ENCODE measurements at places on chromosomes 6 and 20. TPM values are rescaled to one million over a fixed set of nuclear protein-coding genes. Genes with fewer than 3 reads are reported as not detected.

Gene TBX18
- total RNA-seq, result 9.8 TPM

DNA sequence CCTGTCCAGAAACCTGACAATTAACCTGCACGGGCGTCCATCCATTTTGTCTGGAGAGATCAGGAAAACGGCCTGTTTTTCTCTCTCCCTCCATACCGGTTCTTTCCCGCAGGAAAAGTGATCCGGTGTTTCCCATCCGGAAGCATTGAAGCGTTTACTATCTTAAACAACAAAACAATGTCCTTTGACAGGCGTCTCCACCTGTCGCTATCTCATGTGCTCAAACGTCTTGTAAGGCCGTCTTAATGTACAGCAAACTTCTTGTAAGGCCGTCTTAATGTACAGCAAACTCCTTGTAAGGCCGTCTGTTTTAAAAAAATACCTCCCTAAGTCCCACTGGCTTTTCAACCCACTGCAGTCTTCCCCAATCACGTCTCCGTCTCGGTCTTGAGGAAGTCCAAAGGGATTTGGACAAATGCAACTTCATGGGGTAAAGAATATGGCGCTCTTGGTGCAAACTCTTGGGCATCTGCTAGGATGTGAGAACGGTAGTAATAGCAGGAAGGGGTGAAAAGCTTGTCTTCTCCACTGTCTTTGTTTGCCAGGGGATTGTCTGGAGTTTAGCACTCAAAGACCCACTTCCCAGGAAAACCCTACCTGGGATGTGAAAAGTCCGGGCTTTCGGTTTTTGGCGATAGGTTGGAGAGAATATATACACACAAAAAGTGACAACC, 29.9 kb upstream of the TRIM27 start:
- H3K27me3 ChIP-seq, result no peaks in the 10 kb centered on the region
- no peaks in the 10 kb centered on the region for H3K36me3 ChIP-seq
- peak overlapping the region; percentile 18 for H3K4me3 ChIP-seq
- DNase-seq, result no peak
- H3K4me1 ChIP-seq, result peaks cover 9% of the 10 kb centered on the region

Gene SNAP25
- total RNA-seq, result 5.6 TPM

Gene ATP9A
- total RNA-seq, result 35.8 TPM

DNA sequence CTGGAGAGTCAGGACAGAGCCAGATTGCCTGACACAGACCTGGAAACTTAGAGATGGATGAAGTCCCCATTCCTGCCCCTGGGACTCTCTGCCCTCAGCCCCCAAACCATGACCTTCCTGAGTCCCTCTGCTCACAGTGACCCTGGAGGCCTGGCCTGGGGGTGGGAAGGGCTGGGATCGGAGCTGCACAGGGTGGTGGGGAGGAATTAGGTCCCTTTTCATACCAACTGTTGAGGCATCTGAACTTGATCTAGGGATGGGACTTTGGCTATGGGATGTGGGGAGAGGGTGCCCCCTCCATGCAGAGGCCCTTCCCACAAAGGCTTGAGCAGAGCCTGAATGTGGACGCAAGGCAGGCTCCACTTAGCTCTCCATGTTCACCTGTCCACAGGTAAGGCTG, 144.1 kb downstream of the MRPL14 start:
- H3K4me3 ChIP-seq, result no peak overlapping the region
- no peak for DNase-seq
- H3K27ac ChIP-seq, result no peak overlapping the region
- no peaks in the 10 kb centered on the region for H3K4me1 ChIP-seq
- no peaks in the 10 kb centered on the region for H3K36me3 ChIP-seq

DNA sequence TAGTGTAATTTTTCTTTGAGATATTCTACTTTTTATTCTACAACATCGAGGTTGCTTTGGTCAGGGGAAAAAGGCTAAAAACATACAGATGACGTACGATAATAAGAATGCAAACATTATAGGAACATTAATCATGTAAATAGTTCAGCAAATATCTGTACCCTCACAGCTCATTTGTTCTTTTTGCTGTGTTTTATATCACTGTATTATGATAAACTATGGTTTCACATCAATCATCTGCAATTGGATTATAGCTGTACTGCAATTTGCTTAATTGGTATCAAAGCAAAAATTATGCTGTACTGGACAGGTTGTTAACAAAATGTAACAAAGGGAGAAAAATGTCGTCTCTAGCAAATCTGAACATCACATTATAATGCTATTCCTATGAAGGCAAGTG, 597.1 kb downstream of the EPHA7 start:
- no peaks in the 10 kb centered on the region for H3K27me3 ChIP-seq
- no peak overlapping the region for H3K4me3 ChIP-seq
- DNase-seq, result no peak
- H3K4me1 ChIP-seq, result no peaks in the 10 kb centered on the region
- H3K36me3 ChIP-seq, result no peaks in the 10 kb centered on the region
- no peak overlapping the region for H3K27ac ChIP-seq

Gene HLA-DOB
- 2.7 TPM for total RNA-seq

DNA sequence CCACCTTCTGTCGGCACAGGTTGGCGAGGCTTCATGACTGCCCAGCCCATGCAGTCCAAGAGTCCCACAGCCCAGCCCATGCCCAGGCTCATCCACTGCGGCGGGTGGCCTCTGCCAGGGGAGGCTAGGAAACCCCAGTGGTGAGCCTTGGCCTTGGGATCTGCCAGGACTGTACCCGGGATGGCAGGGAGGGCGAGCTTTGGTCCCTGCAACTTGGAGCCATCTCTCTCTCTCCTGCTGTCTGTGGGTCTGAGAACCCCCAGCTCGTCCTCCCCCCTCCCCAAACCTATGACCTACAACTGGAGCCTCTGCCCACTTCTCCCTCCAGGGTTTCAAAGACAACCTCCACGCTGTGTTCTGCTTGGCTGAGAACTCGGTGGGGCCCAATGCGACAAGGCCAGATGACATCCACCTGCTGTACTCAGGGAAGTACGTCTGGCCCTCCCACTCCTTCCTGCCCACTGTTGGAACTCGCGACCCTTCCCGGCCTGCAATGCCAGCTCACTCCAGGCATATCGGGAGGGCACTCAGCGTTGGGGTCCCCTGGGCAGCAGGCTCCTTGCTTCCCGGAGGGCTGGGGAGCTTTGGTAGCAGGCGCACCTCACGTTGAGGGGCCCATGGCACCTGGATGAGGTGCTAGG, 19.7 kb downstream of the NPEPL1 start:
- no peaks in the 10 kb centered on the region for H3K27me3 ChIP-seq
- DNase-seq, result no peak
- H3K4me3 ChIP-seq, result no peak overlapping the region
- H3K27ac ChIP-seq, result no peak overlapping the region
- peaks cover under 1% of the 10 kb centered on the region for H3K36me3 ChIP-seq
- H3K4me1 ChIP-seq, result no peaks in the 10 kb centered on the region

Gene SCRT2
- total RNA-seq, result not detected

Gene SMLR1
- total RNA-seq, result not detected

Gene PHACTR1
- 0.49 TPM for total RNA-seq

DNA sequence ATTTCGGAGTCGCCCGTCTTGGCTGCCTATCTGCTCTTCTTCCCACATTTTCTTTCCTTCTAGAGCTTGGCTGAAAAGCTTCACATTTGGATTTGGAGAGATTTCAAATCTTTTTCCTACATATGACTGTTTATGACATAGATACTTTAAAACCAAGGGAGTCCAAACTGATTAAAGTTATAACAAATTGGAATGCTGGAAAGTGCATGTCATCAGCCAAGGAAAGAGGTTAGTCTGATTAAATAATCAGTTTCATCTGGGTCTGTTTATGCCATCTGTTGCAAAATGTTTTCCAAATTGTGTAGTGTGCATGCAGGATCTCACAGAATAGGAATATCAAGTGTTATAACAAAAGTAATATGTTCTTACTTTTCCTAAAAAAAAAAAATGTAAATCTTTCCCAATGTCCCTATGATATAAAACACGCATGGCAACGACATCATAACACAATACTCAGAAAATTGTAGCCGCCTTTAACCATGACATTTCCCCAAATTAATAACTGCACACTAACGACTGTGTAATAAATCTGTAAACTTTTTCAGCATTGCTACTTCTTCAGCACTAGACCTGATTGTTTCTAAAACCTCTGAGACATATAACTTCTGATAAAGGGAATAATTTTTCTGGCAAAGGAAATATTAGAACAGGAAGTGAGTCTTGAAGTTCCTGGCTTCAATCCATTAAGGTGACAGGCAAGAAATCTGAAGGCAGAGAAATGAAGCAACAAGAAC, 230.2 kb upstream of the FOXQ1 start:
- no peak for DNase-seq
- H3K4me1 ChIP-seq, result peaks cover 12% of the 10 kb centered on the region
- H3K36me3 ChIP-seq, result no peaks in the 10 kb centered on the region
- no peaks in the 10 kb centered on the region for H3K27me3 ChIP-seq
- no peak overlapping the region for H3K4me3 ChIP-seq
- H3K27ac ChIP-seq, result no peak overlapping the region

GRCh38 chr20:47380481-47380880, 24.0 kb upstream of the ZMYND8 start:
- H3K27ac ChIP-seq, result no peak overlapping the region
- H3K4me3 ChIP-seq, result no peak overlapping the region
- peaks cover 9% of the 10 kb centered on the region for H3K4me1 ChIP-seq
- peak; percentile 83 for DNase-seq

Gene OLIG3
- total RNA-seq, result not detected

DNA sequence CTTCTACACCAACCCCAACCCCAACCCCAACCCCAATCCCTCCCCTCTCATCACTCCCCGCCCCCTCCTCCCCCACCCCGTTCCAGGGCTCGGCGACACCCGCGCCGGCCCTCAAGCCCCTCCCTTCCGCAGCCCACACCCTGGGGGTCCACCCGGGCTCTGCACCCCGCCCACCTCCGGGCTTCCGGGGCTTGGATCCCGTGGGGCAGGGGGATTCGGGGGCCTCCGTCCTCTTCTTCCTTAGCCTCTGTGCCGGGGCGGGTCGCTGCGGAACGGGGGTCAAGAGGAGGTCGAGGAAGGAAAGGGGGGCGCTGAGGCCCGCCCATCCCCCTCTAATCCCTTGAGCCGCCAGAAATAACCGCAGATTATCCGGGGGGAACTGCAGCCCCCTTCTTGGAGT, 690 bp downstream of the TULP1 start:
- peaks cover 15% of the 10 kb centered on the region for H3K4me1 ChIP-seq
- no peaks in the 10 kb centered on the region for H3K36me3 ChIP-seq
- no peak overlapping the region for H3K27ac ChIP-seq
- DNase-seq, result no peak

- H3K4me3 ChIP-seq, result peak overlapping the region; percentile 37
- peaks cover 16% of the 10 kb centered on the region for H3K4me1 ChIP-seq
- no peaks in the 10 kb centered on the region for H3K27me3 ChIP-seq
- DNase-seq, result no peak
- no peak overlapping the region for H3K27ac ChIP-seq
Observed at GRCh38 chr20:56924292-56925081, 295.4 kb downstream of the TFAP2C start.

- peaks cover 45% of the 10 kb centered on the region for H3K4me1 ChIP-seq
- H3K27me3 ChIP-seq, result no peaks in the 10 kb centered on the region
- H3K4me3 ChIP-seq, result no peak overlapping the region
- H3K27ac ChIP-seq, result no peak overlapping the region
- H3K36me3 ChIP-seq, result no peaks in the 10 kb centered on the region
Observed at GRCh38 chr20:19911810-19912382, 105.3 kb upstream of the NAA20 start.

- no peak for DNase-seq
- H3K27me3 ChIP-seq, result no peaks in the 10 kb centered on the region
- peaks cover 47% of the 10 kb centered on the region for H3K4me1 ChIP-seq
- no peak overlapping the region for H3K4me3 ChIP-seq
Observed at GRCh38 chr20:50425076-50425475, 85.1 kb upstream of the PTPN1 start.

DNA sequence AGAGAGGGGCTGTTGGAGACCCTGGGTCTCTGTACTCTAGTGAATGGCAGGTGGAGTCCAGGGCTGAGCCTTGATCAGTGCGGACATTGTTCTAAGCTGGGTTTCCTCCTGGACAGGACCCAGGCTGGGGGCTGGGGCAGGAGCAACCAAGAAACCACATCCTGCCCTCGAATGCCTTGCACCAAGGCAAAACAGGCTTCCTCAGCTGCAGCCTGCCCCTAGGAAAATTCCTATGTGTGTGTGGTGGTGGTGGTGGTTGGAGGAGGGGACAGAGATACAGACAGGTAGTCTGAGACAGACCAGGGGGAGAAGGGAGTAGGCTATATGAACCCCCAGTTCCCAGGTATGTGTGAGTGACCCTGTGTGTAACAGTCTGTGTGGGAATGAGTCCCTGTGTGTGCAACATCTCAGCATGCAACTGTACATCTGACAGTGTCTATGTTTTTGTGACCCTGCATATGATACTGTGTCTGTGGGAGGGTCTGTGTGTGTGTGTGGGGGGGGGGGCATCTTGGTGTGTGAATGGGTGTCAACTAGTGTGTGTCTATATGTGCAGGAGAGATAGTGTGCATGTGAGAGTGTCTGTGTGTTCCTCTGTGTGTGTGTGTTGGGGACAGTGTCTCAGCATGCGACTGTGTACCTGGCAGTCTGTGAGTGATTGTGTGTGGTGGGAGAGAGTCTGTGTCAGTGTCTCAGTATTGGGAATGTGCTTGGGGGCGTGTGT, 3.0 kb downstream of the GLP1R start:
- no peaks in the 10 kb centered on the region for H3K36me3 ChIP-seq
- DNase-seq, result no peak
- H3K27me3 ChIP-seq, result peaks cover 7% of the 10 kb centered on the region
- H3K27ac ChIP-seq, result no peak overlapping the region

Gene CTAGE9
- total RNA-seq, result not detected

Gene NOX3
- not detected for total RNA-seq

GRCh38 chr6:81130061-81130460, 622.4 kb downstream of the TENT5A start:
- H3K27ac ChIP-seq, result no peak overlapping the region
- no peak overlapping the region for H3K4me3 ChIP-seq
- no peaks in the 10 kb centered on the region for H3K27me3 ChIP-seq
- no peak for DNase-seq
- no peaks in the 10 kb centered on the region for H3K36me3 ChIP-seq
- H3K4me1 ChIP-seq, result peaks cover 6% of the 10 kb centered on the region

DNA sequence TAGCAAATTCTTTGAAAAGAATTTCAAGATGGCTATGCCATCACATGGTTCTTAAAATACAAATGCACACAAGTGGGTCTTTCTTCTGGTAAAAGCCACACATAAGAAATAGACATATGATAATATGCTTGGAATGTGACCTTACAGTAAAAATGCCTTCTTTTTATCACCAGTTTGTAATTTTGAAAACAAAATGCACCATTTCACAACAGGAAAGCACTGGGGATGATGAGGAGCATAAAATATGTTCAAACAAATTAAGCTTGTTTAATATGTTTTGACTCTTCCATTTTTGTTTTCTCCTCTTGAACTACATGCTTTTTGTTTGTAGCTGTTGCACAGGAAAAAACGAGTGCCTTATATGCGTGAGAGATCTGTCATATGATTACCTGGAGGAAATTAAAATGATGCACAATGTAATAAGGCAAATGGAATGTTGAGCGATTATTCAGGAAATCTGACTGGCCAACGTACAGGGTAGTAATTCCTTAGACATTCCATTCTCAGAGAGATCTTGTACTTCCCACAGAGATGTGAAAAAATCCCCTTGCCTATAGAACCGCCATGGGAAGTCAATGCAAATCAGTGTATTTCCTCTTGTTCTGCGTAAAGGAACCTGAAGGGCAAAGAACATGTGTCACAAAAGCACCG, 911.6 kb downstream of the TFAP2A start:
- DNase-seq, result no peak
- no peaks in the 10 kb centered on the region for H3K27me3 ChIP-seq
- H3K36me3 ChIP-seq, result no peaks in the 10 kb centered on the region
- no peak overlapping the region for H3K4me3 ChIP-seq

Gene OPRM1
- 0.98 TPM for total RNA-seq
